Activated CD8-positive, alpha-beta memory T cell treated with anti-CD3 and anti-CD28 coated beads, Interleukin-2, amount 50 U/mL, for 4 hours (primary cell): ENCODE measurements at places on chromosomes 7 and 10.

DNA sequence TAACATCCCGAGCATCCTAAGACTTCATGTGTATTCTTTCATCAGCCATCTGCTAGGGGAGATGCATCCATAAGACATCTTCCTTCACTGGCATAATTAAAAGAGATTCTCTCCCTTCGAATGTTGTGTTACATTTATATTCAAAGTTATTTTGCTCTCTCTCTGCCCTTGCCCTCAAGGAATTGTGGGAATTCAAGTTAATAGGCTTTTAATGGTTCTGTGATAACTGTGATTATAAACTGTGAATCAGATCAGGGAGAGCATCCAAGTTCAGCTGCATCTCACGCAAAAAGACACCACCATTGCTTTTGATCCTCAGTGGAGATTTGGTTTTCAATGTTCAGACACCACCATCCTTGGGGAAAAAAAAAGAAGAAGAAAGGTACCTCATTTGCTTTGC lies 9.2 kb upstream of the TEX36 start:
- no peak for DNase-seq

- no peak for DNase-seq
Measured at GRCh38 chr7:123569352-123570010, 11.9 kb upstream of the NDUFA5 start.

DNA sequence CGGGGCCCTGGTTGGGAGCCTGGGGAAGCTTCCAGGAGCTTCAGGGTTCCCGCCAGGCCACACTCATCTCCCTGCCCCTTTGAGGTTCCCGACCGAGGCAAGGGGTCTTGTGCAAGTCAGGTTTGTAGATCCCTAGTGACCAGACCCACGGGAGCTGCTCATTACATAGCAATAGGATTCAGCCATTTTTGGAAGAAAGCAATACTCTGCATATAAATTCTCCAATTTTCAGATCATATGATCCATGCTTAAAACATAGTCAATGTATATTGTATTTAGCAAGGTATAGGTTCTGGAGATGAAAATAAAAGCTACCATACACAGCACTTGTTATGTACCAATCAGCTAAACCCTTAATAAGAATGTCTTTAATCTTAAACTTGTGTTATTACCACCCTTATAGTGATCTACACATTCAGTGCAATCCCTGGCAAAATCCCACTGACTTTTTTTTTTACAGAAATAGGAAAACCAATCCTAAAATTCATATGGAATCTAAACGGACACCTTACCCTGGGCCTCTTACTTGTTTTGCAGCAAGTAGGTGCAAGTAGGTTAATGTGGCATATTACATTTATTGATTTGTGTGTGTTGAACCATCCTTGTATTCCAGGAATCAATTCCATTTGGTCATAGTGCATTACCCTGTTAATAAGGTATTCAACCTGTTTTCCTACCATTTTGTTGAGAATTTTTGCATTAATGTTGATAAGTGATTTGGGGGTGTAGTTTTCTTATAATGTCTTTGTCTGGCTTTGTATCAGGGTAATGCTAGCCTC lies 13.8 kb upstream of the FKBP9 start:
- DNase-seq, result no peak

- DNase-seq, result no peak
Measured at GRCh38 chr10:47361293-47361692, 13.1 kb downstream of the RBP3 start.

- DNase-seq, result no peak
Measured at GRCh38 chr7:132270517-132270916, 305.8 kb downstream of the PLXNA4 start.

- DNase-seq, result no peak
Measured at GRCh38 chr10:34641913-34642558, 173.1 kb downstream of the PARD3 start.

GRCh38 chr7:44629829-44630522 lies 23.5 kb downstream of the OGDH start:
- DNase-seq, result no peak

DNA sequence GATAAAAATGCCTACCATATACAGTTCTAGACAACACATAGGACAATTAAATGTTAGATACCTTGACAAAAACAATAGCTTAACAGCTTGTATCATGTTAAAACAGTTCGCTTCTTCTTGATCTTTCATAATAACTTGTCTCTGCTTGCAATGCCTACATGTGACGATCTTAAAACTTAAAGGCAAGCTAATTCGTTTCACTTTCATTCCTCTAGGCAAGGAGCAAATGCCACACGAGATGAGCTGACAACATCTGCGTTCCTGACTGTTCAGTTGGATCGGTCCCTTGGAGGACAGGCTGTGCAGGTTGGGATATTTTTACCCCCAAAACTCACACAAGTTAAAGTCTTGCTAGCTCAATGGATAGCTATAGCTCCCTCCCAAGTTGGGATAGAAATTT lies 51.6 kb upstream of the ARL4A start:
- no peak for DNase-seq

DNA sequence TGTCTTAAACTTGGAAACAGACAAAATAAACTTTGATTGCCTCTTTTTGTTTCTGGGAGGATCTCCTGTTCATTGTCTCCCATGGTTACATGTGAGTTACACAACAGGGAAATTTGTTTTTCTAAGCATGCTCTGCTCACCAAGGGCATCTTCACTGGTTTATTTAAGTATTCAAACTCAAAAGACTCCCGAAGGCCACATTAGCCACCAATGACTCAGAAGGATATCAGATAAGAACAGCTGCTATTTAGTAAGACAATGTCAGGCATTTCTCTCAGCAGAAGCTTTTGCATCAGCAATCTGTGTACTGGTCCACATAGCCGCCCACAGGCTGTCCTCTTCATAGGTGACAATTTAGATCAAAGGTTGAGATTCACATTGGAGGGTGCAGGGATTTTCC lies 19.3 kb downstream of the OR6B1 start:
- no peak for DNase-seq

GRCh38 chr10:8048281-8049008 lies 6.0 kb upstream of the GATA3 start:
- peak; percentile 59 for DNase-seq

GRCh38 chr7:28126410-28127041 lies 54.1 kb downstream of the JAZF1 start:
- DNase-seq, result no peak

GRCh38 chr7:120742372-120742771 lies 115.6 kb downstream of the TSPAN12 start:
- DNase-seq, result no peak

DNA sequence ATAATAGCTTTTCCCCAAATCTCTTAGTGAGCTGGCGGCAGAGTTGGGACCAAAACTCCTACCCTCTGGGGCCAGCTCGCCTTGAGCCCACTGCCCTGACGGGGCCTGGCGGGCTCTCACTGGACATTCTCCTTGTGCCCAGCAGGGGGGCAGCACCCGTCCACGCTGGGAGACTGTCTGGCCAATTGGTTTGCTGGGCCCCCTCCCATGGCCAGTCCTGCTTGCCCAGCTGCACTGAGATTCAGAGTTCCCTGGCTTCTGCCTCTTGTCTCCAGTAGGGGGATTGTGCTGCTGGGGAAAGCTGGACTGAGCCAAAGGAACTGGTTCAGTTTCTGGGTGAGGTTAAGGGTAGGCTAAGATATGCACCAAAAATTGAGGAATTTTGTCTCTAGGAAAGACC lies 59.8 kb downstream of the RAMP3 start:
- DNase-seq, result no peak

- peak; percentile 26 for DNase-seq
Measured at GRCh38 chr7:128869944-128870285, 7.3 kb downstream of the ATP6V1F start.

DNA sequence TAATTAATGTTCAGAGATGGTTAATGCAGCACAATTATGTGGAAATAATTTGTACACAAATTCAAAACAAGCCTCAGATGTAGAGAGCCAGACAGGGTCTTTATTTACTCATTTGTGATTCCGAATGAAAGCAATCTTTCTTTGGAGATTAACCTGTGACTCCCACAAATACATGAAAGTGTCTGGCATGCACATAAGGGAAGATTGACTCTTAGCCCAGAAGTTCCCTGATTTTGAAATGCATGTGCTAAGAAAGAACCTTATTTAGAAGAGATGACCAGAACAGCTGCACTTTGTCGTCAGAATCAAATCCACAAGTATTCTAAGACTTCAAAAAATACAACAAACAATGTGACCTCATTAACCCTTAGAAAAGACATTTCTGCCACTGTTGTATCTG lies 45.1 kb downstream of the RNLS start:
- no peak for DNase-seq

DNA sequence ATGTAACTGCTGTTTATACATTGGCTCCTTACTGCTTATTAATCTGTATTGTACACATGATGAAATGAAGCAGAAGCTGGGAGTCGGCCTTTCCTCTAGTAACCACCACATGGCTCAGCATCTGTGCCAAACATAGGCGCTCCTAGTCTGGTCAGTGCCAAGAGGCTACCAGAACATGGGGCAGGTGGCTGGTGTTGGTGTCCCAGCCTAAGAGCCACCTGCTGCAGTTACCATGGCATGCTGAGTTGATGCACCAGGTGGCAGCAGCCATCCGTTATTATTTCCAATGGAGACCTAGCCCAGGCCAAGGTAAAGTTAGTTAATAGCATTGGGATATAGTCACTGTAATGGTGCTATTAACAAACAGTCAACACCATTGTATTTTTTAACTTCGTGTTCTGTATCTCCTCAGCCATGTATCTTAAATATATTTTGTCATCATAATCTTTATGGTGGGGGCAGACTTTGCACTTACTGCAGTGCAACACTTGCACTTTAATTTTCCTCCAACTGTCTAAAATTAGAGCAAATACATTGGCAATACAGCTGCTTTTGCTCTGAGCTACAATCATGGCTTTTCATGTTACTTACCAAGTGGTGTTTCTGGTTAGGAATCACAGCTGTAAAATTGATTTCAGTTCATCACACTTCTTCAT lies 33.1 kb downstream of the HBP1 start:
- no peak for DNase-seq

DNA sequence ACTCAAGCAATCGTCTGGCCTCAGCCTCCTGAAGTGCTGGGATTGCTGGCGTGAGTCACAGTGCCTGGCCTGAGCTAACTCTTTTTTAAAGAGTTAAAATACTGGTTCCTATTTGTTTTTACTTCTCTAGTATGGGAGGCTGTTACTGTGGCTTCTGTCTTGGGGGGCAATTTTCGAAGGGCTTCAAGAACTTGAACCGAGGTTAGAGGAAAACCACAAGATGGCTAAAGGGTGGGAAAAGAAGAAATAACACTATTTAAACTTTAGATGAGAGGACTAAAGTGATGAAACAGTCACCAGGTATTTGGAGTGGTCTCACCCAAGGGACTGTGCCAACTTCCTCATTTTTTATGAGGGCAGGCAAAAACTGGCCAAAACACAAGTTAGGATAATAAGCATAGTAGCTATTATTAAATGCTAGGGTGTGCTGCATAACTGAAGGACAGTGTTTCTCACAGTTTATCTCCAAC lies 17.8 kb downstream of the MET start:
- DNase-seq, result no peak

DNA sequence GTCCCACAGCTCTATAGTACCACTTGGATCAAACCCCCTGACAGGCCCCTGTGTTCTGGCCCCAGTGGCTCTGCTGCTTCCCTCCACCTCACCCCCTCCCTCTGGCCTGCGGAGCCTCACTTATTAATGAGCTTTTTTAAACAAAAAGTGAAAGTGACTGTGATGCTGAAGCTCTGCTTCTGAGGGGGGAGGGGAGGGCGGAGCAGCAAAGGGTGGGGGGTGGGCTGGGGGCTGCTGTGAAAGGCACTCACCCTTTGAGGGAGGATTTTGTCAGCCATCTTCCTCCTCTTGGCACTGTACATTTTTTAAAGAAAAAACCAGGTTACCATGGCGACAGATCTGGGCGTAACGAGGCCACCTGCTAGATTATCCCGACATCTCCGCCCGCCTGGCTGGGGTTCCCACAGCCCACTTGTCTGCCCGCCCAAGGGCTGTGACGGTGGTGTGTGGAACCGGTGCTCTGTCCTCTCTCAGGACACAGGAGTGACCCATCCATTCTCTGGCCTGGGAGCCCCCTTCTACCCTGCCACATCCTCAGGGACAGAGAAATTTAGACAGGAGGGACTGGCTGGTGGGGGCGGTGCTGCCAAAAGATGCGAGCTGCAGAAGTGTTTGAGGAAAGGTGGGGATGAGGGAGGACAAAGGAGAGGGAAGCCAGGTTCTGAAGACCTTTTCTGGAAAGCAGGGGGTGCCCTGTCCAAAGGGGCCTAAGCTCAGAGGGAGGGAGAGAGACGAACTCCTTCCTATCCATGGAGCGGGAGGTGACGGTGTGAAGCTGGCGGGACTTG lies 4.9 kb downstream of the SMARCD3 start:
- DNase-seq, result no peak

DNA sequence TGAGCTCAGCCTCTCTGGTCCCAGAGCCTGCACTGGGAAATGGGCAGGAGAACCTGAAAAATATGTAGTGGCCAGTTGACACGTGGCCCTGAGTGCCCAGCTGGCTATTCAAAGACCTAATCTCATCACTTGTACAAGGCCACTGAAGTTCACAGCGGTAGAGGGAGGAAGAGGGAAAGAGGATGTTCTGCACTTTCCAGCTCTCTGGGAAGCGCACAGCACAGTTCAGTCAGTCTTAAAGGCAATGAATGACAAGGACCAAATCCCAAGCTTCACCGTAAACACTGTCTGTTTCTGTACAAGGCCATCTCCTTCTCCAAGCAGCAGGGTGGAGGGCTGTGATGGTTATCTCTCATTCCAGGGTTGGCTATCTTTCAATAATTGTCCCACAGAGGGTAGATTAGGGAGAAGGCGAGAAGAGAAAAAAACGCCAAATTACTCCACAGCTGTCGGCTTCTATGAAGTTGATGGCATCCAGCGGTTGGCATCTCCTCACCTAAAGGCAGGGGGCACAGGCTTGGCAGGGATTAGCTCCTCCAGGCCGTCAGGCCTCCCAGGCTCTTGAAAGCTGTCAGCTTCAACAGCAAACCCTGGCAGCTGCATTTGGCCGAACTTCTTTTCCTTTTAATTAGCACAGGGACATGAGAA lies 10.6 kb downstream of the SFMBT2 start:
- no peak for DNase-seq

GRCh38 chr7:68694656-68695055 lies 903.6 kb upstream of the AUTS2 start:
- DNase-seq, result no peak

DNA sequence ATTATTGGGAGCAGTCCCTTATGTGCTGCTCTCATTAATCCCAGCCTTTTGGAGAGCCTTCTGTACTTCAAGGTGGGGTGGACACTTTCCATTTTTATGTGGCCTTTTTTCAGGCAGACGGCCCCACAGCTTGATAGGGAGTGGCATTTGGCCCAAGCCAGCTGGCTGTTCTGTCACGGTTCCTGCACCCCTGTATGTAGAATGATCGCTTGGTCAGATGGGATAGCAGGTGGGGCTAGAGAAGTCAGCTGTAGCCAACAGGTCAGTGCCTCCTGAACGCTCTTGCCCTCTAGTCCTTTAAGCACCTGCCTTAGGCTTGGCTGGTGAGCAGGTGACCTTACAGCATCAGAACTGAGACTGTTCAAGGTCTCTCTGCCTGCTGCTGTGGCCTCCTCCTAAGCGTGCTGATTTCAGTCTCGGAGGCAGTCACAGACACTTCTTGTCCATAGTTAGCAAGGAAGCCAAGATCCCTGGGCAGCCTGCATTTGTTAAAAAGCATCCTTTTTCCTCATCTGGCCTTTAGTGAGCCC lies 95.3 kb downstream of the LRRC4 start:
- no peak for DNase-seq

GRCh38 chr7:20365486-20365885 lies 34.8 kb downstream of the ITGB8 start:
- DNase-seq, result no peak

GRCh38 chr10:33732161-33732680 lies 397.8 kb upstream of the NRP1 start:
- no peak for DNase-seq

GRCh38 chr10:74855027-74855426 lies 28.6 kb downstream of the KAT6B start:
- no peak for DNase-seq

- no peak for DNase-seq
Measured at GRCh38 chr7:51311166-51311565, 5.4 kb downstream of the COBL start.
